ENCODE measurements at places on chromosomes 4 and X. TPM values are rescaled to one million over a fixed set of nuclear protein-coding genes. Genes with fewer than 3 reads are reported as not detected.

CYLC1 gene
- polyA plus RNA-seq = not detected

UVSSA gene
- 2.4 TPM for polyA plus RNA-seq

PAGE5 gene
- polyA plus RNA-seq = 1.7 TPM

HGFAC gene
- polyA plus RNA-seq = not detected

PRSS48 gene
- polyA plus RNA-seq = not detected

CFI gene
- not detected for polyA plus RNA-seq

TSPAN7 gene
- polyA plus RNA-seq = 0.92 TPM

PNCK gene
- not detected for polyA plus RNA-seq

ART3 gene
- not detected for polyA plus RNA-seq

NXF2B gene
- not detected for polyA plus RNA-seq

NUDT10 gene
- polyA plus RNA-seq = not detected

ARHGAP10 gene
- polyA plus RNA-seq = 7.4 TPM

SATL1 gene
- not detected for polyA plus RNA-seq

PDZD4 gene
- polyA plus RNA-seq = 0.47 TPM

SSX2 gene
- not detected for polyA plus RNA-seq

PTPN13 gene
- 1.5 TPM for polyA plus RNA-seq

CC2D2A gene
- polyA plus RNA-seq = not detected

SGMS2 gene
- not detected for polyA plus RNA-seq

- no peak for DNase-seq
Observed at GRCh38 chrX:142999199-142999701, 26.5 kb upstream of the SPANXN4 start.

GRCh38 chr4:4990857-4991540 lies 28.3 kb downstream of the CYTL1 start:
- no peak for DNase-seq

GRCh38 chrX:14670819-14671218 lies 141.5 kb downstream of the GLRA2 start:
- DNase-seq = no peak

DNA sequence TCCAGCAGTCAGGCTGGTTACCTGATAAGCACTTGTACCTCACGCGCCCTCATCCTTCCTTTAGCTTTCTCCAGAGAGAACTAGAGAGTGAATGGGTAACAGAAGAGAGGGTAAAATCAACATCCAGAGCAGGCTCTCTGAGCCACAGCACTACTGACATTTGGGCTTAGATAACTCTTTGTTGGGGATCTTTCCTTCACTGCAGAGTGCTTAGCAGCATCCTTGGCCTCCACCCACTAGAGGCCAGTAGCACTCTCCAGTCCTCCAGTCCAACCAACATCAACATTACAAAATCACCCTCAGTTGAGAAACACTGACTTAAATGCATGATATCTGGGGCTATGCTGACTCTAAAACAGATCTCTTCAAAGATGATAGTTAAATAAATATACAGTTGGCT lies 220.7 kb downstream of the TACR3 start:
- DNase-seq = no peak

GRCh38 chr4:146398404-146398803 lies 123.3 kb downstream of the SLC10A7 start:
- no peak for DNase-seq

- DNase-seq = no peak
Observed at GRCh38 chrX:29145316-29145715, 558.1 kb downstream of the IL1RAPL1 start.

- DNase-seq = no peak
Observed at GRCh38 chr4:41535911-41536371, 2.0 kb upstream of the LIMCH1 start.

DNA sequence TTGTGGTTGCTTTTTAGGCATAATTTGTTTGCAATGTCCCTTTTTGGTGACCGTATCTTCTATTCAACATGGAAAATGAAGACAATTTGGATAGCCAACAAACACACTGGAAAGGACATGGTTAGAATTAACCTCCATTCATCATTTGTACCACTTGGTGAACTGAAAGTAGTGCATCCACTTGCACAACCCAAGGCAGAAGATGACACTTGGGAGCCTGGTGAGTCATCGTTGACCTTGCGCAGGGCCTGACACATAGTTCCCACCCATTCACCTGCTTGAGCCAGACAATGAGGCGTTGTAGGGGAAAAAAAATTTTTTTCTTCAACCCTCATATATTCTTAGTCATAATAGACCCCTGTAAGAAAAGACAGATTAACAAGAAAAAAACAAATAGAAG lies 32.4 kb downstream of the EGF start:
- no peak for DNase-seq

DNA sequence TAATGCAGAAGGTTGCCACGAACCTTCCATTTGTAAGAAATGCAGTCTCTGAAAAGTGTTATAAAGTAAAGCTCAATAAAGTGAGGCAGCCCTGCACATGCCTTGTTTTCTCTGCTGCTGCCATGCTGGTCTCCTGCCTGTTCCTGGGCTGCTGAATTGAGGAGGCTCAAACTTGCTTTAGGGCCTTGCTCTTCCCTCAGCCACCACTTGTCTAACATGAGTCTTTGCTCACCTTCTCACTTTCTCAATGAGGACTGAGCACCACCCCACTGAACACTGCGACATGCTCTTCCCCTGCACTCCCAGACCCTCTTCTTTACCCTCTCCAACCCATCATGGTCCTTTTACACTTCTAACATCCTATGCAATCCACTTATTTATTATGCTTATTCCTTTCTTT lies 25.2 kb upstream of the MFAP3L start:
- DNase-seq = no peak

GRCh38 chrX:52353838-52354237 lies 15.0 kb upstream of the XAGE2 start:
- no peak for DNase-seq

DNA sequence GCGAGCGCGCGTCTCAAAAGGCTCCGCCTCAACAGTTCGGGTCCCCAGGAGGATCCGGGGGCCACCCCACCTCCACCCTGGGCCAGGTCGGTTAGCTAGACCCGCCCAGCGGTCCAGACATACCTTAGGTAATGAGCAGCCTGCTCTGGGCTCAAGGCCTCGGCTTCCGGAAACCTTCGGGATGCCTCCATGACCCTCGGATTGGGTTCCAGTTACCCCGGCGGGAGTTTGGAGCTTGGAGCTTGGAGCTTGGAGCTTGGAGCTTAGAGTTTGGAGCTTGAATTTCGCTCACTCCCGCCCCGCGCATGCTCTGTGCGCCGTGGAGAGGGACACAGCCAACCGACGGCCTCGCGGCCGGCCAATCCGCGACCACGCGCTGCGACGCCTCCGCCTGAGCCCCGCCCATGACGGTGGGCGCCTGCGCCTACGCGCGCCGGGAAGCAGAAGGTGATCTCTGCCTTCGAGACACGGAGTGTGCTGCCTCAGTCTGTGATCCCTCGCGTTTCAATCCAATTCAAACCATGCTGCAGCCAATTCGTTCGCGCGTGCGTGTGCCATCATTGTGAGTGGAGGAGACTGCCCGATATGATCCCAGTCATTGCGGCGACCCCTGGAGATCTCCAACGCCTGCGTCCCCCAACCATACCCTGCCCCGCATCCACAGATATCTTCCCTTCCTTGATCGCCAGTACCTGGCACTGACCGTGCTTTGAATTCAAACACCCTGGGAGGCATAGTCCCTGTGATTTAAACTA lies at the start of gene ERCC6L:
Gene ERCC6L (minus strand): TSS at position 307 of the 755 bp plus-strand sequence. CDS start 116 bp downstream, at position 191.
- DNase-seq = peak; percentile 85

GRCh38 chrX:100477467-100477866 lies 67.4 kb upstream of the PCDH19 start:
- no peak for DNase-seq

DNA sequence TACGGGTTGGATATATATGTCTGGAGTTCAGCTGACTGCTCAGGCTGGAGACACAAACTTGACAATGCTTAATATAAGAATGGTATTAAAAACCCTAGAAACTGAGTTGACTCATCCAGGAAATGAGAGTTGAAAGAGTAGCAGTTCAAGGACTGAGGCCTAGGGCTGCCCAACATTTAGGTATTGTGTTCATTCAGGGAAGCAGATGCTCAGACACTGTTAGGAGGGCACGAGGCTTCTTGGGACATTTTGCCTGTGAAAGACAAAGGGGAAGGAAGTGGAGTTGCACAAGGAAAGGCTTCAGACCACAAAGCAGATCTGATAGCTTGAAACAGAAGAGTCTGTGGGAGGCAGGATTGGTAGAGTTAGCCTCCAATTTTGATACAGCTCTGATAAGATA lies 52.0 kb upstream of the HS3ST1 start:
- DNase-seq = peak; percentile 12

DNA sequence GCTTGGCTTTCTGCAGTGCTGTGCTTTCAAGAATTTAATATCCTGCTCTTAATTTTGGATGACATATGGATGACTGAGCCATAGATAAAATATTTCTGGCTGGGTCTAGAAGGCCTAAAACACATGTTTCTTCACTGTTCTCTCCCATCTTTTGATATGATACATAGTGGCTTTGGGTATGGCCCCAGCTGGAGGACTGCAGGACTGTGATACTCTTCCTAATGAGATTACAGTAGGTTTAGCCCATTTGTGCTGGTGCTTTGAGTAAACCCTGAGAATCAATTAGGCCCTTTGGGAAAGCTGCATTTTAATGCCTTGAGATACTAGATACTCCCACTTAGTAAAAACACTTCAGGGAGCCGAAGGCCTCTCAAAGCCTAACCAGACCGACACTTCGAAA lies 38.0 kb downstream of the KIT start:
- DNase-seq = no peak

GRCh38 chrX:12496343-12496742 lies 294.9 kb upstream of the PRPS2 start:
- no peak for DNase-seq

GRCh38 chr4:176753049-176753448 lies 39.7 kb downstream of the VEGFC start:
- DNase-seq = no peak

- no peak for DNase-seq
Observed at GRCh38 chr4:26001413-26001812, 87.4 kb downstream of the SMIM20 start.

DNA sequence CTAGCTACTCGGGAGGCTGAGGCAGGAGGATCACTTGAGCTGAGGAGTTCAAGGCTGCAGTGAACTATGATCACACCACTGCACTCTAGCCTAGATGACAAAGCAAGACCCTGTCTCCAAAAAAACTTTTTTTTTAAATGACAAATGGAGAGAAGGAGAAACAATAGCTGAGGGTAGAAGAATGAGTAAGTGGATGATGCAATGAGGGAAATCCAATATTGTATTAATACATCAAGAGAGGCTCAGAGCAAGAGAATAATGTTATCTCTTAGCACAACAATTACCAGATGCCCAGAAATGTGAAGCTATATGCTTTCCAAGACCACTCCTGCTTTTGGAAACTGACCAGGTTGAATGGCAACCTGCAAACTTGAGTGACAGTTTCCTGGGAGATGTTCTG lies 19.9 kb upstream of the GPR173 start:
- DNase-seq = no peak

GRCh38 chr4:113065629-113066028 lies 16.2 kb downstream of the ANK2 start:
- no peak for DNase-seq

- no peak for DNase-seq
Observed at GRCh38 chr4:139709660-139710059, 44.0 kb downstream of the MGST2 start.

GRCh38 chr4:100694467-100694866 lies 176.6 kb upstream of the EMCN start:
- no peak for DNase-seq

- no peak for DNase-seq
Observed at GRCh38 chr4:185833055-185833598, 21.1 kb upstream of the SORBS2 start.

- DNase-seq = peak; percentile 43
Observed at GRCh38 chr4:139555705-139556070, 331 bp downstream of the SETD7 start.

DNA sequence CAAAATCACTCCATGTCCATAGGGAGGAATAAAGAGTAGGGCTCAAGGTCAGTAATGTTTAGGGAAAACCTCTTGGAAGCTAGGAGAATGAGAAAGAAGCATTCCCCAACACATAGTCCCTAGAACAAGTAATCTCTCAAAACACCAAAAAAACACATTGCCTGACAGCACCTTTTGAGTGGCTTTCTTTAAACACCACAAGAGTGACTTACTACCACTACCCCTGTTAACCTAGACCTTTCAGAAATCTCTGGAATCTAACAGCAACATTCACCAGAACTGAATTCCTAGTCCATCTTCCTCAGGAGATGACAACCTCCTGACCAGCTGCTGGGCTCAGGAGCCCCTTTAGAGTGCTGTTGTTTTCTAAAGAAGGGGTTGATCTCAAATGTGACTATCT lies 142.2 kb downstream of the SOWAHB start:
- no peak for DNase-seq

GRCh38 chr4:8053688-8054449 lies 104.7 kb downstream of the ABLIM2 start:
- no peak for DNase-seq

GRCh38 chr4:95546866-95547714 lies 1.7 kb downstream of the UNC5C start:
- DNase-seq = no peak

- DNase-seq = no peak
Observed at GRCh38 chrX:129553619-129554288, 13.7 kb downstream of the OCRL start.

- DNase-seq = no peak
Observed at GRCh38 chrX:2714551-2714950, 23.5 kb downstream of the CD99 start.

DNA sequence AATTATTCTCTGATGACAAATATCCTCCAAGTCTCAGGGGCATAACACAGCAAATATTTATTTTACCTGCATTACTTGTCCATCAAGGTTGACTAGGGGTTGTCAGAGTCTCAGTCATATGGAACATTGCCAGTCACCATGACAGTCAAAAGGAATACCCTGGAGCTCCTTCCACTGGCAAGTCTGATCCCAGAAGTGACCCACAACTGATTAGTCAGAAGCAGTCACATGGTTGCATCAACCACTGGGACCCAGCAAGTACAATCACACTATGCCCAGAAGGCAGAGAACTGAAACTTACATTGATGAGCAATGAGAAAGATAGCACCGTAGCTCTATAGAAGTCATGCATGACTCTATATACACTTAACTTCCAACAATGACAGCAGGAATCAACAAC lies 41.9 kb upstream of the SOD3 start:
- no peak for DNase-seq
